A549 treated with Hydrocortisone at 1 μM for 4 hours (cell line): ENCODE measurements at places on chromosomes 7 and 10. TPM values are rescaled to one million over a fixed set of nuclear protein-coding genes. Genes with fewer than 3 reads are reported as not detected.

IDI2 gene
- 0.06 TPM in 1 of 5 replicates, not detected in the others for total RNA-seq

ACTL6B gene
- not detected in 5 replicates for total RNA-seq

NRP1 gene
- total RNA-seq: 52.6 to 95.2 TPM (median 64.3 TPM) in 5 replicates

SMKR1 gene
- total RNA-seq: 7.0 to 11.1 TPM (median 10.4 TPM) in 5 replicates

POU6F2 gene
- total RNA-seq: not detected in 5 replicates

SPDYE8 gene
- not detected in 5 replicates for total RNA-seq

TMEM196 gene
- total RNA-seq: not detected in 5 replicates

TFPI2 gene
- total RNA-seq: 215 to 326 TPM (median 237 TPM) in 5 replicates

CCT6A gene
- 258 to 286 TPM (median 278 TPM) in 5 replicates for total RNA-seq

CYP3A5 gene
- total RNA-seq: 1.5 to 2.2 TPM (median 1.8 TPM) in 5 replicates

SUN3 gene
- 0.09 to 0.32 TPM in 2 of 5 replicates, not detected in the others for total RNA-seq

PDLIM1 gene
- total RNA-seq: 232 to 258 TPM (median 251 TPM) in 5 replicates

KCNH2 gene
- 2.9 to 3.6 TPM (median 3.3 TPM) in 5 replicates for total RNA-seq

PALD1 gene
- 5.1 to 7.0 TPM (median 6.9 TPM) in 5 replicates for total RNA-seq

VPS41 gene
- total RNA-seq: 19.0 to 34.6 TPM (median 23.3 TPM) in 5 replicates

DDC gene
- total RNA-seq: 0.54 to 1.3 TPM (median 0.85 TPM) in 5 replicates

DDX56 gene
- total RNA-seq: 110 to 138 TPM (median 117 TPM) in 5 replicates

ABCB4 gene
- not detected in 5 replicates for total RNA-seq

HKDC1 gene
- total RNA-seq: 8.3 to 11.9 TPM (median 9.9 TPM) in 5 replicates

STAMBPL1 gene
- 23.9 to 30.0 TPM (median 26.5 TPM) in 5 replicates for total RNA-seq

ZPBP gene
- total RNA-seq: not detected in 5 replicates

ANLN gene
- total RNA-seq: 54.1 to 94.9 TPM (median 67.6 TPM) in 5 replicates

PAX4 gene
- total RNA-seq: not detected in 5 replicates

MEIG1 gene
- total RNA-seq: 0.43 to 0.91 TPM (median 0.90 TPM) in 5 replicates

ABLIM1 gene
- total RNA-seq: 29.7 to 49.0 TPM (median 37.6 TPM) in 5 replicates

SPDYE1 gene
- not detected in 5 replicates for total RNA-seq

ACBD7 gene
- total RNA-seq: 0.97 to 1.4 TPM (median 1.1 TPM) in 5 replicates

CFAP58 gene
- 0.08 to 0.17 TPM (median 0.14 TPM) in 5 replicates for total RNA-seq

GDF2 gene
- total RNA-seq: not detected in 5 replicates

PIP gene
- 0.35 to 0.64 TPM in 2 of 5 replicates, not detected in the others for total RNA-seq

SHLD2 gene
- total RNA-seq: 23.7 to 32.8 TPM (median 25.2 TPM) in 5 replicates

RBP4 gene
- total RNA-seq: 5.0 to 10.5 TPM (median 9.5 TPM) in 5 replicates

SFXN3 gene
- total RNA-seq: 40.5 to 52.6 TPM (median 46.1 TPM) in 5 replicates

LHPP gene
- total RNA-seq: 11.6 to 12.8 TPM (median 12.0 TPM) in 5 replicates

GNAT3 gene
- total RNA-seq: not detected in 5 replicates

ETV1 gene
- 1.6 to 2.5 TPM (median 2.1 TPM) in 5 replicates for total RNA-seq

CDNF gene
- 0.83 to 1.3 TPM (median 1.2 TPM) in 5 replicates for total RNA-seq

PILRA gene
- total RNA-seq: 3.3 to 5.4 TPM (median 5.2 TPM) in 5 replicates

MMRN2 gene
- 1.0 to 1.2 TPM (median 1.1 TPM) in 5 replicates for total RNA-seq

ZNF22 gene
- 5.1 to 7.6 TPM (median 5.7 TPM) in 5 replicates for total RNA-seq

UPK3B gene
- total RNA-seq: 11.5 to 19.6 TPM (median 17.6 TPM) in 5 replicates

WIPF3 gene
- 0.43 to 0.59 TPM (median 0.51 TPM) in 5 replicates for total RNA-seq

CXCL12 gene
- 0.06 to 0.24 TPM (median 0.13 TPM) in 5 replicates for total RNA-seq

CYP26C1 gene
- not detected in 5 replicates for total RNA-seq

NUB1 gene
- total RNA-seq: 32.1 to 45.4 TPM (median 36.0 TPM) in 5 replicates
